Bronchial smooth muscle cell (primary cell): ENCODE measurements at places on chromosomes 3 and 15. TPM values are rescaled to one million over a fixed set of nuclear protein-coding genes. Genes with fewer than 3 reads are reported as not detected.

PEX5L gene
- total RNA-seq, result 0.34 and 0.63 TPM in 2 replicates

MCF2L2 gene
- 0.09 and 0.32 TPM in 2 replicates for total RNA-seq

VIPR1 gene
- total RNA-seq, result not detected in 2 replicates

FANCD2OS gene
- total RNA-seq, result not detected in 2 replicates

SLC38A3 gene
- not detected in 2 replicates for total RNA-seq

NR2E3 gene
- total RNA-seq, result 0.09 and 0.47 TPM in 2 replicates

SLC9C1 gene
- not detected in 2 replicates for total RNA-seq

HOMER2 gene
- total RNA-seq, result 9.0 and 10.2 TPM in 2 replicates

SPATA12 gene
- under 0.01 TPM in 1 of 2 replicates, not detected in the other for total RNA-seq
